ENCODE measurements at places on chromosomes 7 and 10.
A peak's percentile ranks its signal among the peaks of the same experiment; 100 is the strongest.

- DNase-seq, result no peak
These were observed 92.7 kb upstream of the MKX start for GRCh38 chr10:27838361-27838760.

- DNase-seq, result no peak
These were observed 647.5 kb downstream of the SORCS3 start for GRCh38 chr10:105288613-105289012.

DNA sequence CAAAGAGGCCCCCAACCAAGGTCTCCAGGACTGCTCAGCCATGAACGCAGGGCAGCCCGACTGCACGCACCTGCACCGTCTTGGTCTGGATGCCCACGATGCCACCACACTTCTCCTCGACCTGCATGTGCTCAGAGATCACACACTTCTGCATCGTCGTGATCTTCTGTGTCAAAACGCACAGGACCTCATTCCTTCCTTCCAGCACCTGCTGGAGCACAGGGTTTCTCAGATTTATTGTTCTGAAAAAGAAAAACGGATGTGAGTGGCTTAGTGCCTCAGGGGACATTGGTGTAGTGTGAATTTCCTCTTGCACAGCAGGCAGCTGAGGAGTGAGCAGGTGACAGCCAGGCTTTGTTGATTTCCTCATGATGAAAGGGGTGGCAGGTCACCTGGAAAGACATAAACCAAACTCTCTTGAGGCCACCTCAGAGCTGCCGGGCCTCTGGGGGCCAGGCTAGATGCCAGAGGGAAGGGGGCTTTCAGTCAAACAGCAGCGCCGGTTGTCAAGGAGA lies 38.2 kb downstream of the GSDME start:
- DNase-seq, result no peak

DNA sequence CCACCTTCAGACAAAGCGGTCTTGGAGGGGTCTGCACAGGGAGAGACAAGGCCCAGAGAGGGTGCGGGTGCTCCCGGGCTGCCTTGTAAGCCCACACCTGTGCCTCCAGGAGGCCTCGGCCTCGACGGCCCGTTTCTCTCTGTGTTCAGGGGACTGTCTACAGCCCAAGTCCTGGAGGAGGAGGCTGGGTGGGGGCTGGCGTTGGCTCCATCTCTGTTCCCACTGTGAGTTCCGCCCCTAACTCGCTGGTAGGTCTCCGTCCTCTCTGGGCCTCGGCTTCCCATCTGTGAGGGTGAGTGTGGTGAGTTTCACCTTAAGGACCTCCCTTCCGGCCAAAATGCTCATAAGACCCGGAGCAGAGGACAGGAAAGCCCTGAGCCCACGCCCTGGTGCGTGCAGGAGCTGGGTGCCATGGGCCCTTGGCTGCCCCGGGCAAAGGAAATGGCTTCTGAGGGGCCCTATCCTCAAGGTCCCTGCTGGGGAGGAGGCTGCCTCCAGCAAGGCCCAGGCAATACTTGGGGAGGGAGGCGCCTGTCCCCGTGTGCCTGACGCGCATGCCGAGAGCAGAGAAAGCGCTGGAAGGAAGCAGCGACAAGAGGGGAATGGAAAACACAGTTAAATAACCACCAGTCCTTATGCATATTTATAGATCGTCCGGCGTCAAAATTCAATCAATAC lies 276.8 kb downstream of the ELFN1 start:
- DNase-seq, result no peak

DNA sequence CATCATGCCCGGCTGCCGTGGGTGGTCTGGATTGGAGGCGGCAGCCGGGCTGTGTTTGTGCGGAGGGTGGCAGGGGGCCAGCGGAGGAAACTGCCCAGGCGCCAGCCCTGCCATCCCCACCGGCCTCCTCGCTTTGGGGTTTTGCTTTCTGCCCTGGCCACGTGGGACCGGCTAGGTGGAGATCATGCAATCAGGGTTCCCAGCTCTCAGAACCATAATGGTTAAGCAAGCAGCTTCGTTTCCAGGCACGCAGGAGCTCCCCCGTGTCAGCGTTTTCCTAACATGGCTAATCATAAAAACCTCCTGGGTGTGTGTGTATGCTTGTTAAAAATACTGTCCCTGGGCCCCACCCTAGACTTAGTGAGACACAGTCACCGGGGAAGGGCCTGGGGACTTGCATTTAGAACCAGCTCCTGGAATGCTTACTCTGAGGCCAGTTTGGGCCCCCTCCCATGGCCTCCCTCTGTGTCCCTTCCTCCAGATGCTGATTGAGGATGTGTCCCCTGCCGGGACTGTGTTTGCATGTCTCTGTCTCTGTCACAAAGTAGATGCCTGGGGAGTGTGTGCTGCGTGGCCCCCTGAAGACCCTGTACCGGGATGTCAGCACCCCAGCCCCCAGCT lies 119.3 kb downstream of the CUX1 start:
- DNase-seq, result no peak

GRCh38 chr10:76205361-76205760 lies 773.9 kb downstream of the LRMDA start:
- no peak for DNase-seq

DNA sequence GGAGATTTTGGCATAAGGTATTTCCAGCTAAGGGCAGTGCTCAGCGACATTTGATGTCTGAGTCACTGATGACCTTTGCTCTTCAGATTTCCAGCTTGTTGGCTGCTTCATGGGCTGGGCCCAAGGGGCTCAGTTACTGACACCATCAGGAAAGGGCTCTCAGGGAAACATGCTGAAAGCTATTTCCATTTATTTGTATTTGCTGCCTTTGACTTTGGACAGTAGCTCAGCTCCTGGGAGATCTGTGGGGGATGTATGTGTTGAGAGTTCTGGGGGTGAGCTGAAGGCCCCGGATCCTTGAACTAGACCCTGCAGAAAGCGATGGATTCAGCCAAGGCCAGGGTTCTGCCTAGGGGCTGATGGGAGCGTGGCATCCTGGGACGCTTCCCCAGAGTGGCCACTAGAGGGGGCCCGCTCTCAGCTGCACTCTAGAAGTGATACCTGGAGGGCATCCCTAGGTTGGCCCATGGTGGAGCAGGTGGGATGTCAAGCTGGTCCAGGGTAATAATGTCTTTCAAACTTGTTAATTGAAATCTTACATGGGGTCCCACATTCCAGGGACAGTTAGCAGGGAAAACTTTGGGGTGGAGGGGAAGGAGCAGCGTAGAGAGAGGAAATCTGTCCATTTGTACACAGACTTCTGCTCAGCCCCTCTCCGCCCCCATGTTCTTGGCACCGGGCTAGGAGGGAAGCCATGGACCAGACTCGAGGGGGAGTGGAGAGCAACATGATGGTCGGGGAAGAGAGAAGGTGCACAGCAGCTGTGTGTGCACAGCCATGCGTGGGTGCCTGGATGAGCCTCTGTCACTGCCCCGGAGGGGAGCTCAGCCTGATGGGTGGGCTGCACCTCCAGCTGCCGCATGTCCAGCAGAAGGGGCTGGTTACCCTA lies 3.0 kb upstream of the BTBD16 start:
- no peak for DNase-seq

DNA sequence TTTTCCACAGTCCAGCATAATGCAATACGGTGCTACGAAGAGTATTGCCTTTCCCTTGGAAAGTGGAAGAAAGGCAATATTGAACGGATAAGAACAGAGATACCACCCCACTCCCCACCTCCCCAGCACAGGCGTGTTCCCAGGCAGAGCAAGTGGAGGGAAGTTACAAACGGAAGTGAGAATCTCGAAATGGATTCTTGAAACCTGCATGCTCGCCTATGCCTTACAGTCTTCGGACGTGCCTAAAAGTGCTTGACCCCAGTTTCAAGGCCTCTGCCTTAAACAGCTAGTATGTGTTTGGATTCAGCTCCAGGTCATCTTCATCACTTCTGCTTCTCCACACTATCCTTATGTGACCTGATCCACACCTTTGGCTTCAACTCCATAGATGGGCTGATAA lies 35.0 kb upstream of the USP6NL start:
- DNase-seq, result no peak

DNA sequence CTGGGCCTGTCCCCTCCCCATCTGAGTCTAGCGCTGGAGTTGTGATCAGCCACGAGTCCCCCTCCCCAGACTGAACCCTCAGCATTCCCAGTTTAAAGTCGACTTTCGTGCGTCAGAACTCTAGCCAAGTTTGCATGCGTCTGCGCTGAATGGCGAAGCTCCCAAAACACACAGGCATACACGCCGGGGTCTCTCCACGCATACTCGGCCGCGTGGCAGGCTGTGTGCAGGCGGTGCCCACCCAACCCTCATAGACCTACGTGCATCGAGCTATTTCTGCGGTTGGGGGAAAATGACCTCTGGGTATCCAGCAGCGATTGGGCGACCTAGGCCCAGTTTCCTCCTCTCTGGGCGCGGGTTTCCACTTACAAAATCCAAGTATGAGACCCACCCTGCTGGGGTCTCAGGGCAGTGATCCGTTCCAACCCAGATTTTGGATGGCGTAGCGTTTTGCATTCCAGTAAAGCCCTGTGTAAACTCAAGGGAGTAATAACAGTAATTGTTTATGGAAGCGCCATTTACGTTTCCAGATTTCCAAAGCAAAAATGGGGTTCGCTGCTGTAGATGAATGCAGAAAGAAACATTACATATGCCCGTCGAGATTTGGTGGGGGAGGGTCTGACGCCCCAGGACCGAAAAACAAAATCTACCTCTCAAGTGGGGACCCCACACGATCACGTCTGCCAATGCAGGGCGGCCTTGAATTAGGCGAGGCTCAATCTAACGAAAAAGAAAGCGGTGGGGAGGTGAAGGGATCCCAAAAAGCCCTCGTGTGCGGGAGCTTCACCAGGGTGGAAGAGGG lies 2.0 kb upstream of the HMX3 start:
- DNase-seq, result no peak

GRCh38 chr10:130361351-130362105 lies 225.3 kb downstream of the GLRX3 start:
- no peak for DNase-seq

GRCh38 chr10:19772972-19773371 lies 43.3 kb upstream of the PLXDC2 start:
- no peak for DNase-seq

DNA sequence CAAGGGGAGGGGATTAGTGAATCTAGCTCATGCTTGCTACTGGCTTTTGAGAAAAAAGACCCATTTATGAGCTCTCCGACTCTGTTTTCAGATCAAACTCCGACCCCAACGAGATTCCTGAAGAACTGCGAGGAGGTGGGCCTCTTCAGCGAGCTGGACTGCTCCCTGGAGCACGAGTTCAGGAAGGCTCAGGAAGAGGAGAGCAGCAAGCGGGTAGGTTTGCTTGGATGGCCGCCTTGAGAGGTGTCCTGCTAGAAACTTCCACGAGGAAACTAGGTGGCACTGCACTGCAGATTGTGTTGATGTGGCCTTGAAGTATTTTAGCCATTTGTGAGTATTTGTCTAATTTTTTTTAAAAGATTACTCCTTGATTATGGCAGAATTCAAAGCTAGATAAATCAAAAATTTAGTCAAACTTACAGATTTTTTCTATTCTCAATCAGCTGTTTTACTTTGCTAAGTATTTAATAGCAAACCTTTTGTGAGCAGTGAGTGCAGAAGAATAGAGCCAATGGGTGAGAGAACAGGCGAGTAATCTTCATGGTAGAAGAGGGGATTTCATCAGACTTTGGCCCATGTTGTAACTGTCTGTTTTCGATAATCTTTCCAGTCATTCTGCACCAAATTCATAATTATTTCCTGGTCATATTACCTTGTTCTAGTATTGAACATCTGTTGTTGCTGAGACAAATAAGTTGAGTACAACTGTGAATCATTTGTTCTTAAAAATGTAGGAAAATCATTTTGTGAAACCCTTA lies 95.4 kb downstream of the CREB5 start:
- no peak for DNase-seq

DNA sequence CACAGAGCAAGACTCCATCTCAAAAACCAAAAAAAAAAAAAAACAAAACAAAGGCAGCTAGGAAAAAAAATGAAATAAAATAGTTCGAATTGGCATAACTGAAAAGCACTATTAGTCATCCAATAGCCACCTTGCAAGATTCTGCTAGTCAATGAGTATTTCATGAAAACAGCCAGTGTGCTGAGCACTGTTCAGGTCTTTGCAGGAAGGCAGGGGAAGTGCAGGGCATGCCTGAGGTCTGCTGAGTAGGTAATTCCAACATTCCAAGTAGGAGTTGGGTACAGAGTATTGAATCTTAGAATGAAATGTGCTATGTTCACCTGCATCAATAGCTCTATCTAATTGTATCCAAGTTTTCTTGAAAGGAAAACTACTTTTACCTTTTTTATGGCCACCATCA lies 22.9 kb downstream of the ABRAXAS2 start:
- DNase-seq, result no peak

DNA sequence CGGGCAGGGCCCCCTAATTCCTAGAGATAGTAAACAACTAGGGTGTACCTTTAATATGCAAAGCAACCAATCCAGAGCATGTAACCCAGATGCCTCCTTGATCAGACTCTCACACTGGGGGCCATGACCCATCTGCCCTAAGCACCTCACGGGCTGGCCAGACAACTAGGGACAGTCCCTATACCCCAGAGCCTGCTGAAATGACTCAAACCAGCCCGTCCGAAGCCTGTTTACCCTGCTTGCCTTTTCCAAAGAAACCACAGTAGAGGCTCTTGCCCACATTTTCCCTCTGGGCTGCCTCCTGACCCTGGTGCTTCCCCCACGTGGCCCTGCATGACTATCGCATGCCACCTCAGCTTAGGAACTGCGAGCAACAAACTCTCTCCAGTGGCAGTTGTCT lies 46.2 kb downstream of the RGS10 start:
- DNase-seq, result no peak

GRCh38 chr10:10796061-10796773 lies 221.5 kb upstream of the CELF2 start:
- DNase-seq, result no peak

DNA sequence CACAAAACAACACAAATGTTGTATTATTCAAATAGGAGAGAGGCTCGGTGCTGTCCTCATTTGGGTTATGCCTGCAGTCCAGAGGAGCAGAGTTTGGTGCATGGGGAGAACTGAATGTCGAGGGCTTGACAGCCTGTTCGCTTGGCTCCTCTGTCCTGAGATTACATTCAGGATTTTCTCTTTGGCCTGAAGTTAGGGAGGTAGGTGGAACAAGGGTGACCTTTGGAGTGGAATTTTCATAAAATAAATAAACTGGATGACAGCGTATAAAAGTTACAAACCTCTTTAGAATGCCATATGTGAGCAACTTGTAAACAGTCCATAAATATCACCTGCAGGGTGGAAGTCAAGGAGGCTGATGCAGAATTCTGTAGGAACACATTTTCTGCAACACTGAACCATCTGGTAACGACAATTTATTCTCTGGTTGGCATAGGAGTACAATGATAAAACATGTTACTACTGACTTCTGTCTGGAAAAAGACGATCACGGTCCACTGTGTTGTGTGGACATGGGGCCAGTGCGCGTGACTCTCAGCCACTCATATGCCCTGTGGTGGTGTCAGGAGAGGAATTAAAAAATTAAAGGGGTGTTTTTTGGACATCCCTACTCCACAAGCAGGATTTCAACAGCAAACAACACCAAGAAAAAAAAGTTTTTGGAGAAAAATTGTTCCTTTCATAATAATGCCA lies 33.2 kb downstream of the NRP1 start:
- no peak for DNase-seq

- DNase-seq, result peak; percentile 40
These were observed 246.7 kb upstream of the TPK1 start for GRCh38 chr7:145082366-145083161.

- DNase-seq, result no peak
These were observed 227.3 kb upstream of the SP8 start for GRCh38 chr7:21013765-21014539.

- DNase-seq, result no peak
These were observed 1112.9 kb upstream of the AUTS2 start for GRCh38 chr7:68485253-68485917.

Data from NCI-H187 (cell line).